ENCODE measurements at places on chromosomes 7 and 10.

GRCh38 chr7:1852517-1853430 lies 182.7 kb downstream of the ELFN1 start:
- no peak for DNase-seq

GRCh38 chr10:87752566-87752965 lies 65.5 kb downstream of the ATAD1 start:
- DNase-seq, result no peak

DNA sequence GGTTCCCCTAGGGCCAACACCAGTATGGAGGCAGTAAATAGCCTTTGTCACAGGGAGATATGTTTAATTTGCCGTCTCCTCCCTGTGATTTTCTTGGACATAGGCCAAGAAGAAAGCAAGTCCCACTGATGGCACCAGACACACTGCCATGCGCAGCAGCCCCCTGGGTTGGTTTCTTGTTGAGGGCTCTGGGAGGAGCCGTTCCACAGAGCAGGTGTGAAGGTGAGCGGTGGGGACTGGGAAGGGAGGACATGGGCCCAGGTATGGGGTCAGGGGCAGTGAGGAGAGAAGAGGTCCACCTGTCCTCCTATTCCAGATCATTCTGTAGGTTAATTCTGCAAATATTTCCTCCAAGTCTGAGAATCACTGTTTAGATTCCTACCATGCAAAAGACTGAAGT lies 376.1 kb downstream of the PLXNA4 start:
- DNase-seq, result no peak

DNA sequence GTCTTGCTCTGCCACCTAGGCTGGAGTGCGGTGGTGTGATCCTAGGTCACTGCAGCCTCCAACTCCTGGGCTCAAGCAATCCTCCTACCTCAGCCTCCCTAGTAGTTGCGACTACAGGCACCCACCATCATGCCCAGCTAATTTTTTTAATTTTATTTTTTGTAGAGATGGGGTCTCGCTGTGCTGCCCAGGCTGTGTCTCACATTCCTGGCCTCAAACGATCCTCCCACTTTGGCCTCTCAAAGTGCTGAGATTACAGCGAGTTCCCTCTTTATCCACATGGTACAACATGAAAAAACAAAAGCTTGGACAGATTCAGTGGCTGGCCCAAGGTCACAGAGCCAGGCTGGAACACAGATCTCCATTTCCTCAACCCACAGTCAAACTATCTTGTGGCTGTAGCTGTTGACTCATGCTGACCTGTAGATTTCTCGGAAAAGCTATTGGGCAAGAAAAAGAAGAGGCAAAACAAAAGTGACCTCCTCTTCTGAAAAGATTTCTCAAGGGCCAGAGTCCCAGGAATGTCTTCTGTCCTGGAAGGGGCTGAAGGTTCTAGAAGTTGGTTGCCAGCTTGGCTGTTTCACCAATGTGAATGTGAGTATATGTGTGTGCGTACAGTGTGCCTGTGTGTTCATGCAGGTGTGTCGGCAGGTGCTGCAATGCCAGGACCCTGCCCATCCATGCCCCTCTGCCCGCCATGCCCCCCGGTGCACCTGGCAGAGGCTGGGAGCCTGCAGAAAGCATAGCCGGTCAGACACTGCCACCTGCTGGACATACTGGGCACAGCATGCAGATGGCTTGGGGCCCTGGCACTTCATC lies 28.4 kb downstream of the TMEM130 start:
- DNase-seq, result peak; percentile 41

GRCh38 chr7:20464891-20465290 lies 134.2 kb downstream of the ITGB8 start:
- DNase-seq, result no peak

- no peak for DNase-seq
These were observed 20.1 kb downstream of the SFR1 start for GRCh38 chr10:104142081-104142480.

- DNase-seq, result no peak
These were observed 29.9 kb downstream of the RNLS start for GRCh38 chr10:88553116-88553752.

DNA sequence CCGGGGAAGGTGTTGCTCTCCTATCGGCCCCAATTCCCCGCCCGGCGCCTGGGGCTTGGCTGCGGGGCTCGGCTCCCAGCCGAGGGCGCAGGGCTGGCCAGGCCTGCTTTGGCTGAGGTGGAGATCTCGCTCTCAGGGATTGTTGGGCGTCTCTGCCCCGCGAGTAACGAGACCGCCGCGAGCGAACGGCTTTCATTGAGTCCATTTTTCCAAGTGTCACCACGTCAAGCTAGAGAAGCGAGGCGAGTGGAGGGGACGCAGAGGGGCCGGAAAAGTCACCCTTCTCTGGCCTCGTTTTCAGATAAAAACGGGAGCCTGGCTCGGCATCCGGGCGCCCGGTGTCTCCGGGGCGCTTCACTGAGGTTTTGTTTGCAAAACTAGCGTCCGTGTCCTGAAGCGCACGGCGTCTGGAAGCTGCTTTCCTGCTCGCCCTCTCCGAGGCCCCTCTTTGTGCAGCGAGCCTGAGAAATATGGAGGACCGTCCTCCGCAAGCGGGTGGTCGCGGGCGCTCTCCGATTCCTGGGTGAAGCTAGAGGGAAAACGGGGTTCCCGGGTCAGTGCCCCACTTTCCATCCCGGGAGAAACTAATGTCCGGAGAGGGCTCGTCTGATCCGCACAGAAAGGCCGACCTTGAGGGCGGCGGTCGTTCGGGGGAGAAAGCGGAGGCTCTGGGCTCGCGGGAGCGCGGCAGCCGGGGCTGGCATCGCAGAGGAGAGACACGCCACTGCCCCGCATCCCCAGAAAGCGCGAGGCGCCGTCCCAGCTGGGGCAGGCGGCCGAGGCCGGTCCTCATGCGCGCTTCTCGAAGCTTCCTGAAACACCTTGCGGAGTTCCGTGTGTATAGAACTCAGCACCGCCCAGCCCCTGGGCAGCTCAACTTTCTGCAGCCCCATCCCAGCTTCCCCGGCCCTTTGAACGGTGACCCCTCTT lies 3.5 kb upstream of the EN2 start:
- no peak for DNase-seq

GRCh38 chr7:38686888-38687287 lies 55.7 kb upstream of the AMPH start:
- no peak for DNase-seq

DNA sequence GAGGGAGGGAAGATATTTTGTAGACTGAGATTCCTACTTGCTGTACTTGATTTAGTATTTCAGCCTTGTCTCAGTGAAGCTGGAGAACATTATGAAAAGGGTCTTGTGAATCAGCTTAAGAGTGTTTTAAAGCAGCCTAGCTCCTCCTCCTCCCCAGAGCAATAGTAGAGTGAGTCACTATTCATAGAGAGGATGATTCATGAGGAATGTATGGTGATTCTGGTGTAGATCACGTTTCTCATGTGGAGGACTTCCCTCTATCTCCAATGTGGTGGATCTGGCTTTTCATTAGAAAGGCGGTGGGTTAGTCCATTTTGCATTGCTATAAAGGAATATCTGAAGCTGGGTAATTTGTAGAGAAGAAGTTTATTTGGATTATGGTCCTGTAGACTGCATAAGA lies 340.1 kb upstream of the CHRM2 start:
- DNase-seq, result no peak

DNA sequence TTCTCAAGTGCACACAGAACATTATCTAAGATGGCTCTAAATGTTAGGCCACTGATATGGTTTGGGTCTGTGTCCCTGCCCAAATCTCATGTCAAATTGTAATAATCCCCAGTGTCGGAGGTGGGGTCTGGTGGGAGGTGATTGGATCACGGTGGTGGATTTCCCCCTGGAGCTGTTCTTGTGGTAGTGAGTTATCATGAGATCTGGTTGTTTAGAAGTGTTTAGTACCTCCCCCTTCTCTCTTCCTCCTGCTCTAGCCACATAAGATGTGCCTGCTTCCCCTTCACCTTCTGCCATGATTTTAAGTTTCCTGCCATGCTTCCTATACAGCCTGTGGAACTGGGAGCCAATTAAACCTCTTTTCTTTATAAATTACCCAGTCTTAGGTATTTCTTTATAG lies 11.2 kb upstream of the GSTK1 start:
- no peak for DNase-seq

- no peak for DNase-seq
These were observed 293.5 kb upstream of the IMMP2L start for GRCh38 chr7:111855842-111856227.

- no peak for DNase-seq
These were observed 66.8 kb downstream of the CD36 start for GRCh38 chr7:80705130-80705781.

GRCh38 chr10:42952931-42953683 lies 123.8 kb upstream of the RET start:
- no peak for DNase-seq

DNA sequence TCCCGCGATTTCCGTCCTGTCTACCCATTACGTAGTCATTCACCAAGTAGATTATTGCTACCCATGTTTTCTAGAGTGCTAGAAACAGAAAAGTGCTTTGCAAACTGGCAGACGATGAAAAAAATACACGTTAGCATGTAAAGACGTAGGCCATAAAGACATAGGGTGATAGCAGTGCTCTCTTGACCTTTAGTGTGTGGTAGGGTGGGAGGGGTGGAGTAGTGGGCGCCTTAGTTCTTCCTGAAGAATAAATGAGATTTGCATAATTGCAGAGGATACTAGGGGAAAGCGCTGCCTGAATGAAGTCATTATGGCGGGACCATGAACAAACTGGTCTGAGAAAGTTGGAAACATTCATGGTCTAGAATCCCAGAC lies 948 bp downstream of the ZNF485 start:
- no peak for DNase-seq
